GM06990 (cell line): ENCODE measurements at places on chromosomes 12 and 14.

DNA sequence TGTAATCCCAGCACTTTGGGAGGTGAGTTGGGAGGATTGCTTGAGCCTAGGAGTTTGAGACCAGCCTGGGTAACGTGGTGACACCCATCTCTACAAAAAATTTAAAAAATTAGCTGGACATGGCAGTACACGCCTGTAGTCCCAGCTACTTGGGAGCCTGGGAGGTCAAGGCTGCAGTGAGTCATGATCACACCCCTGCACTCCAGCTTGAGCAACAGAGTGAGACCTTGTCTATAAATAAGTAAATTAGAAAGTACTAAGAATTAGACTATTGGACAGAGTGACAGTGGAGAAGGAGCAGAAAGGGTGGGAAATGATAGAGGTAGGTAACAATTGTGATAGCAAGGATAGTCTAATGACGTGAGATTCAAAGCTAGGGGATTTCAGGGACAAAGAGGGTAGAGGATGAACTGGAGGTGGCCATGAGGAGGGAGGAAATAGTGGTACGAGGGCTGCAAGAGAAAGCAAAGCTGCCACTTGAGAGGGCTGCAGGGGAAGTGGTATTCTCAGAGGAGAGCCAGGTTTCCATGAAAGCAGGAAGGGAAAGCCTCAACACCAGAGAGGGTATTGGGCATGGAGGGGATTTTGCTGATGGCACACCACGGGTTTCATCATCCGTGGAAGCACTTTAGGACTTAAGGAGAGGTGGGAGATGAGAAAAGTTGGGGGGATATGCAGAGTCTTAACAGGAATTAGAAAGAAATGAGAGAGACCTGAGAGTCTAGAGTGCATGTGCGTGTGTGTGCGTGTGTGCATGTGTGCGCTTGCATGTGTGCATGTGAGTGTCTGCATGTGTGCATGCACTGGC is 85.6 kb downstream of the SYNE2 start:
- peak; percentile 13 for DNase-seq

- peak; percentile 45 for DNase-seq
These were observed 82.6 kb upstream of the TRAF3 start for GRCh38 chr14:102694530-102695166.

GRCh38 chr12:82223426-82223825 is 134.8 kb downstream of the CCDC59 start:
- no peak for DNase-seq

DNA sequence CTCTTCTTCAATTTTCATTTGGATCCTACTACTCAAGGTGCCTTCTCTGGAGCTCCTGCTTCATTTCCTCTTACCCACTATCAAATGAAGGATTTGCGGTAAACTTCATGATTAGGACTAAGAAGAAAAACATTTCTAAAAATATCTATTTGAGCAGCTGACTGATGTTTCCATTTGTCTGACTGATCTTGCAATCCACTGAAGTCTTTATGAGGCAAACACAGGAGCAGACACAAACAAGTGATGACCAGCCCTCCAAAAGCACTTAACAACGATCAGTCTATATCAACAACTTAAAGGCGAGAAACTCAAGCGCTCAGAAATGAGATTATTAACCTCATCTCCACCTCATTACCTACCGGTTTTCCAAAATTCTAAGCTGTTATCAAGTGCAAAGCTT is 26.2 kb downstream of the OSBPL8 start:
- no peak for DNase-seq

DNA sequence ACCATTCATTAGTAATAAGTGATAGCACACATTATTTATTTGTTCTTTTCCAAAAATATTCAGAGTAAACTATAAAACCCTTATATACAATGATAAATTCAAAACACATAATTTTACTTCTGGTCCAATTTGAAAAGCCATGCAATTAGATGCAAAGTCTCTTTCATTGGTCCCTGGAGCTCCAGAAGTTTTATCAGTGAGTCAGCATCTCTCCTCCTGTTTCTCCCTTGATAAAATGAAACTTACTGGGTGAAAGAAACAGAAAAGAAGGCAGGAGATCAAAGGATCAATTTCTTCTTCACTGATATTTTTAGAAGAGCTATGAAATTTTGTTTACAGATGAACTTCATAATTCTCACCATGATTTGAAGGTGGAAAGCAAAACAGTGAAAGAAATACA is 47.5 kb downstream of the IFNG start:
- DNase-seq, result no peak

DNA sequence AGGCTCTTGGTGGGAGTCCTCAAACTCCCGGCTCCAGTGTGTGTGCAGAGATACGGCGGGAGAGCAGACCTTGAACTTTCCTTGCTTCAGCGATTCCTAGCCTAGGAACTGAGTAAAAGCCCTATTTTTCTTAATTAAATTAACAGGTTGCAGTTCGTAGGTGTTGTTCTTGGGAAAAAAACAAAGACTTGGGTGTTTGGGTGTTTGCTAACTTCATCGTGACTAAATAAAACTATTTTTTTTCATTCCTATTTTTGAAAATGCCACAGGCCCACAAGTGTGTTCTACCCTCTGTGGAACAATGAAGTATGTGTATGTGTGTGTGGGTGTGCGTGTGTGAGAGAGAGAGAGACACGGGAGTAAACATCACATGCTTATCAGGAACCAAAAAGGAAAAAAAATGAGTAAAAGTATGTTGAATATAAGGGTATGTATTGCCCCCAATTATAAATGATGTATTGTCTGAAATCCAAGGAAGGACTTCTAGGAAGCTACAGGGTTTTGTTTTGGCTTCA is 651 bp downstream of the TMEM117 start:
- DNase-seq, result no peak

DNA sequence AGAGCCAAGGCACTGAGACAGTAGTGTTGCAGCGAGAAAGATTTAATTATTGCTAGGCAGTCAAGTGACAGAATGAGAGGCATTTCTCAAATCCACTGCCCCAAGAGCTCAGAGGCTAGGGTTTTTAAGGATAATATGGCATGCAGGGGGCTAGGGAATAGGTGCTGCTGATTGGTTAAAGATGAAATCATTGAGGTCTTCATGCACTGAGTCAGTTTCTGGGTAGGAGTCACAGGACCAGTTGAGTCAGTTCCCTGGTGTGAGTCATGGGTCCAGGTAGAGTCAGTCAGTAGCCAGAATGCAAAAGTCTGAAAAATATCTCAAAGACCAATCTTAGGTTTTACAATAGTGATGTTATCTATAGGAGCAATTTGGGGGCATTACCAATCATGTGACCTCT is 323.8 kb downstream of the RGS6 start:
- no peak for DNase-seq

DNA sequence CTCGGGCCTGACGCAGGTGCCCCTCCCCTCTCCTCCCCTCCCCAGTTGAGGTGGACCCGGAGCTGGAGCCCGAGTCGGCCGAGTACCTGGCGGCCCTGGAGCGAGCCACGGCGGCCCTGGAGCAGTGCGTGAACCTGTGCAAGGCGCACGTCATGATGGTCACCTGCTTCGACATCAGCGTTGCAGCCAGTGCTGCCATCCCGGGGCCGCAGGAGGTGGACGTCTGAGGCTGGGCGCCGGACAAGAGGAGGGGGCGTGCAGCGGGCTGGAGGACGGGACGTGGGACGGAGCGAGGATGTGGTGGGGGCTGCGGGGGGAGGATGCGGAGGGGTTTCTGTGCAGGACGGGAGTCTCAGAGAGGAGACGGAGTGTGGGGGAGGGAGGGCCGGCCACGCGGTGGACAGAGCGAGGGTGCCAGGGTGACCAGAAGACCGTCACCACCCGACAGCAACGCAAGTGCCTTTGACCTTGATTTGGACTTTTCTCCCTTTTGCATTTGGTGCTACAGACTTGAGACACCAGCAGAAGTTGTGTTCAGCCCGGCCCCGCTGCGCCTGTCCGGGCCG is 41.3 kb downstream of the KIF26A start:
- DNase-seq, result no peak

DNA sequence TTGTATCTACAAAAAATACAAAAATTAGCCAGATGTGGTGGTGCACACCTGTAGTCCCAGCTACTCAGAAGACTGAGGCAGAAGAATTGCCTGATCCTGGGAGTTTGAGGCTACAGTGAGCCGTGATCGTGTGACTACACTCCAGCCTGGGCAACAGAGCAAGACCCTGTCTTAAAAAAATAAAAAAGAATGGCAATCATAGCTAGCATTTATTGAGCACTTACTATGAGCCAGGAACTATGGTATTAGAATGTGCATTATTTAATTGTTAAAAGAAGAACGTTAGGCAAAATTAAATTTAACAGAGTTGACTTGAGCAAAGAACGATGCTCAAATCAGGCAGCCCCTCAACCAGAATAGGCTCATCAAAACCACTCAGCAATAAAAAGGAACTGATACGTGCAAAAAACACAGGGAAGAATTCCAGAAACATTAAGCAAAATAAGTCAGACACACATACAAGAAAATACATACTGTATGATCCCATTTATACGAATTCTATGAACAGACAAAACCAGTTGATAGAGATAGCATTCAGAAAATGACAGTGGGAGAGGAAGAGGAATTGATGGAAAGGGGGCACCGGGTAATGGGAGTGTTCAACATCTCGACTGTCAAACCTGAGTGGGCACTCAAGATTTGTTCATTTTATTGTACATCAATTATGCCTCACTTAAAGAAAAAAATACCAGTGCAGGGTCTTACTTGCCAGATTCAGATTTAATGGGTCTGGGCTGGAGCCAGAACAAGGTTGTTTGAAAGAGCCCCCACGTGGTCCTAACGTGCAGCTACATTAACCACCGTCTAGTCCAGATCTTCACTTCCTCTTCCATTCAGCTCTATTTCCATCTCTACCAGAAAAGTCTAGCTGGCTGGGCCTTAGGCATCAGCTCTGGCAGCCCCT is 8.0 kb downstream of the SCNN1A start:
- DNase-seq, result no peak

DNA sequence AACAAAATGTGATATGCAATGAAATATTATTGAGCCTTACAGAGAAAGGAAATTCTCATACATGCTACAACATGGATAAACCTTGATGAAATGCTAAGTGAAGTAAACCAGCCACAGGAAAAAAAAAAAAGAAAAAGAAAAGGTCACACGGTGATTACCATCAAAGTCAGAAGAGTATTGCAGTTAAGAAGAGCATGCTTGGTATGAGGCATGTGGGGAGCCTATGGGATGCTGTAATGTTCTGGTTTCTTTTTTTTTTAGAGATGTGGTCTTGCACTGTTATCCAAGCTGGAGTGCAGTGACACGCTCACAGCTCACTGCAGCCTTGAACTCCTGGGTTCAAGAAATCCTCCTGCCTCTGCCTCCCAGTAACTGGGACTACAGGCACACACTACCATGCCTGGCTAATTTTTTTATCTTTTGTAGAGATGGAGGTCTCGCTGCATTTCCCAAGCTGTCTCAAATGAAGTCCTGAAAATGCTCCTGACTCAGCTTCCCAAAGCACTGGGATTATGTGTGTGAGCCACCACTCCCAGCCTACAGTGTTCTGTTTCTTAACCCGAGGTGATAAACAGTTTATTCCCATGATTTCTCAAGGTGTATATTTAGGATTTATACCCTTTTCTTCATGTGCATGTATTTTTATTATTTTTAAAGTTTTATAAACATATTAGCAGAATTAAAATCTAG is 96.2 kb downstream of the SEC23A start:
- no peak for DNase-seq

GRCh38 chr14:67602076-67602475 is 2.0 kb upstream of the PIGH start:
- DNase-seq, result no peak

GRCh38 chr14:40487824-40488223 is 1055.6 kb upstream of the FBXO33 start:
- DNase-seq, result no peak

GRCh38 chr12:26334621-26335124 is 139.3 kb downstream of the SSPN start:
- DNase-seq, result no peak

GRCh38 chr12:121001841-121002483 is 14.3 kb downstream of the C12orf43 start:
- no peak for DNase-seq

GRCh38 chr14:99033951-99034350 is 238.0 kb downstream of the BCL11B start:
- DNase-seq, result no peak

- no peak for DNase-seq
These were observed 16.4 kb downstream of the TRMT61A start for GRCh38 chr14:103545219-103545914.

DNA sequence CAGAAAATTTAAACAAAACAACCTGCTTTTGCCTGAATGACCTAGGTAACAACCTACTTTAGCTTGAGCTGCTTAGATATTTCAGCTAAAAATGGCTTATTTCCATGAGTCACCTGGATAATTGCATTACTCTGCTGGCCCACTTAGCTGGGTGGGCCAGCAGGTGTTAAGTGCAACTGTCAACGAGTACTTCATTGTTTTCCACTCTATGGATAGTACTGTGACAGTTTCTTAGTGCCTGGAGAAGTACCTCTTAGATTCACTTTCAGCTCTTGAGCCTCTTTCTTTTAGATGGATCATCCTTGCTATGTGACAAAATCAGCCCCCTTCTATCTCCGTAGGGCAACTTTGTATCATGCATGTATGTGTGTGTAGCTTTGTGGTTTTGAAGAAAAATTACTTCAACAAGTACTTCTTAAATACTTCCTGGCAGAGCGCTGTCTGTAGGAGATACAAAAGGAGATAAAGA is 368.2 kb upstream of the ATP2B1 start:
- DNase-seq, result no peak

DNA sequence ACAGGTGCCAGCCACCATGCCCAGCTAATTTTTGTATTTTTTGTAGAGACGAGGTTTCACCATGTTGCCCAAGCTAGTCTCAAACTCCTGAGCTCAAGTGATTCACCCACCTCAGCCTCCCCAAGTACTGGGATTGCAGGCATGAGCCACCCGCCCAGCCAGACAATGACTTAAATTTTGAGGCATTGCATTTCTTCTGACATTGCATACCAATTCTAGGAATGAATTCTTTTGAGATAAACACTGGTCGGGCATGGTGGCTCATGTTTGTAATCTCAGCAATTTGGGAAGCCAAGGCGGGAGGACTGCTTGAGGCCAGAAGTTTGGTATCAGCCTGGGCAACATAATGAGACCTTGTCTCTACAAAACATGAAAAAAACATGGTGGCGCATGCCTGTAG is 2.5 kb upstream of the CELA1 start:
- DNase-seq, result no peak

GRCh38 chr12:75529316-75529715 is 17.9 kb upstream of the KRR1 start:
- DNase-seq, result no peak

DNA sequence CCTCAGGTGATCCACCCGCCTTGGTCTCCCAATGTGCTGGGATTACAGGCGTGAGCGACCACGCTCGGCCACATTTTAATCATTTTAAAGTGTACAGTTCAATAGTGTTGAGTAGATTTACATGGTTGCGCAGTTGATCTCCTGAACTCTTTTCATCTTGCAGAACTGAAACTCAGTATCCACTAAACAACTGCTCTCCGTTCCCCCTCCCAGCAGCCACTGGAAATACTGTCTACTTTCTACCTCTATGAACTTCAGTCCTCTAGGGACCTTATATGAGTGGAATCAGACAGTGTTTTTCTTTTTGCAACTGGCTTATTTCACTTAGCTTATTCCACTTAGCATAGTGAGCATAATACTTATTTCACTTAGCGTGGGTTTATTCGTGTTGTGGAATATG is 53.7 kb downstream of the KCTD10 start:
- DNase-seq, result no peak

GRCh38 chr14:93732524-93732923 is 55.8 kb downstream of the PRIMA1 start:
- DNase-seq, result no peak
